ENCODE measurements at places on chromosomes 7 and 10. TPM values are rescaled to one million over a fixed set of nuclear protein-coding genes. Genes with fewer than 3 reads are reported as not detected.

OR9A2 gene
- not detected for polyA plus RNA-seq

NOS3 gene
- polyA plus RNA-seq, result 3.1 TPM

POU6F2 gene
- 5.0 TPM for polyA plus RNA-seq

DNA sequence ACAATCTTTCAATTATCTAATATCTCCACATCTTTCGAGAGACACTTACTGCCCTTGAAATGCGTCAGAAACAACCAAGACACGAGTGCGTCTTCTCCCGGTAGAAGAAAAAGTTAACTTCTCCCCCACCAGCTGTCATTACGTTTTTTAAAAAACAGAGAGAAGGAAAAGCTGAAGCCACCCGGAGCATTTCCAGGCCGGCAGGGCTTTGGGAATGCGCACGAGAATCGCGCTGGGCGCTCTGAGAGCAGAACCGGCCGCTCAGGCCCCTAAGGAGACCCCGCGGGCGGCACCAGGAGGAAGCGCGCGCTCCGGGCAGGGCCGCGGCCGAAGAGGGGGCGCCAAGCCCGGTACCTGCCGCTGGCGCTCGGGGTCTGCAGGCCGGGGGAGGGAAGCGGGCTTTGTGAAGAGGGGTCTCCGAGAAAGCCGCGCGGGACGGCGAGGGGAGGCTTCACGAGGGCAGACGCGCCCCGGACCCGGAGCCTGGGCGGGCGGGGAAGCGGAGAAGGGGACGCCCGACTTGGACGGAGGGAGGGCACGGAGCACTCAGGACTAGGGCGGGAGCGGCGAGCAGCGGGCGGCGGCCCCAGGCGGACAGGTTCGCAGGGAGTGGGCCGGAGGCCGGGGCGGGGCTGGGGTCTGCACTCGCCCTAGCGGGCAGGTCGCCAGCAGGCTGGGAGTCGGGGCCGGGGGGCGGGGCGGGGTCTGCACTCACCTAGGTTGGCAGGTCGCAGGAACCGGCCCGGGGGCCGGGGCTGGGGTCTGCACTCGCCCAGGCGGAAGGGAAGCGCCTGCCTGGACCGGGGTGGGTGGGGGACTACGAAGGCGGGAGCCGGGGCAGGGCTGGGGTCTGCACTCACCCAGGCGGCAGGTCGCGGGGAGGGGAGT lies 932 bp downstream of the ESYT2 start:
- DNase-seq, result peak; percentile 71

CALY gene
- 9.0 TPM for polyA plus RNA-seq

GRCh38 chr10:101161494-101162299 lies 30.6 kb downstream of the TLX1 start:
- peak; percentile 95 for DNase-seq

DNA sequence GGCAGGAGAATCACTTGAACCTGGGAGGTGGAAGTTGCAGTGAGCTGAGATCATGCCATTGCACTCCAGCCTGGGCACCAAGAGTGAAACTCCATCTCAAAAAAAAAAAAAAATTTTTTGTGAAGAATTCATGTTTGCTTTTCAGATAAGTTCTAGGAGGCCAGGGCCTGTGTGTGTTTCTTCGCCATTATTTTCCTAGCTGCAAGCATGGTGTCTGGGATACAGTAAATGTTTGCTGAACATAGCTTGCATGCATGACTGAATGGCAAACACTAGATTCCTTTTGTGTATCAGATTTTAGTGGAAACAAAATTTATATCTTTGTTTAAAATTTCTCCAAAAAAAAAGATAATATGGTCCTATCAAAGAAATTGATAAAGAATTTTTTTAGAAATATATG lies 9.7 kb upstream of the MACC1 start:
- no peak for DNase-seq

All from GM23338 (cell line).